CD4-positive, alpha-beta T cell treated with Interleukin-12 subunit alpha and Interleukin-12 subunit beta, for 1 hour (primary cell): ENCODE measurements at places on chromosomes 5 and 9.
A peak's percentile ranks its signal among the peaks of the same experiment; 100 is the strongest.

- no peak for DNase-seq
Observed at GRCh38 chr5:29296548-29296947, 1896.9 kb upstream of the CDH6 start.

DNA sequence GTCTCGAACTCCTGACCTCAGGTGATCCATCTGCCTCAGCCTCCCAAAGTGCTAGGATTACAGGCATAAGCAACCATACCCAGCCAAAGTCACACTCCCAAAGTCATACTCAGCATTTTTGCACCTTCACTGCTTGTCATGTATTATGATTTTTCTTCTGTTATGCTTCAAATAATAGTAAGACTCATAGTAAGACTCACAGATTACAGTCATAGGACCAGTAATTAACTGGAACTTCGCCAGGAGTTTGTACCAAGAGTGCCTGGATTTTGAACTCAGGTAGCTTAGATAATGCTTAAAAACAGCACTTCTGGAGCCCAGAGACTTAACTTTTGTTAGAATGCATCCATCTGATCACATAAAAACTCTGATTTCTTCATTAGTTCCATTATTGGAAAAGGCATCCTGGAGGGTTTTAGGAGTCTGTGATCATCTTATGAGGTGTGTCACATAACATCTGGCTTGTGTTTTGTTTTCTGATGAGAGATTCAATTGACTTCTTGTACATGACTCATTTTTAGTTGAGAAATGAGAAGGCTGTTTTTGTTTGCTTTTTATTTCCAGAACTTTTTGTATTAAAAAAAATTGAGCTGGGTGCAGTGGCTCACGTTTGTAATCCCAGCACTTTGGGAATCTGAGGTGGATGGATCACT is 131.5 kb downstream of the ADAMTS19 start:
- DNase-seq: no peak

GRCh38 chr5:179377421-179378115 is 32.3 kb upstream of the ADAMTS2 start:
- DNase-seq: no peak

- DNase-seq: no peak
Observed at GRCh38 chr9:97873425-97873824, 20.4 kb downstream of the FOXE1 start.

DNA sequence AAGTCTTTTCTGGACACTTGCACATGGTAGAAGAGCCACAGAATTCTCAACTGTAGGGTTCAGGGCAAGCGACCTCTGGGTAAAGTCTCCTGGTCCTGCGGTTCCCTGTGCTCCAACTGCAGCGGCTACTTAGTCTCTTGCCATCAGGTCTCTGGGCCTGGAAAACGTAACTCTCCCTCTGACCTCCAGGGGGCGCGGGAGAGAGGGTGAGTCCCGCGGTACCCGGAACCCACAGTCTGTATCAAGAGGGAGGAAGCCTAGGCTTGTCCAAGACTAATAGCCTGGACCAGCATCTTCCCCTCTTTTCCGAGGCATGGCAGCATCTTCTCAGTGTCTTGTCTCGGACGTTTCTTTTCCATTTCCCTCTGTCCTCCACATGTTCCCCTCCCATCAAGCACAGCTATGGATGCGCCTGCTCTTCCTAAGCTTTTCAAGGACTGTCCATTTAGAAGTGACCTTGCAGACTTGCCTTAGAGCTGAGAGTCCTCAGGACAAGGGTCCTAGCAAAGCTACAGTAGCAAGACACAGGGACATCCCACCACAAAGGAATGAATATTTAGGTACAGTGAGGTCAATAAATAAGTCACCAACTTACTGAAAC is 59.3 kb downstream of the FSTL4 start:
- peak; percentile 47 for DNase-seq
